NCI-H2029 treated with DMSO at 0.1 percent for 48 hours (cell line): ENCODE measurements at places on chromosomes 4 and X.

- no peak for DNase-seq
Observed at GRCh38 chr4:71768123-71768522, 15.8 kb downstream of the GC start.

DNA sequence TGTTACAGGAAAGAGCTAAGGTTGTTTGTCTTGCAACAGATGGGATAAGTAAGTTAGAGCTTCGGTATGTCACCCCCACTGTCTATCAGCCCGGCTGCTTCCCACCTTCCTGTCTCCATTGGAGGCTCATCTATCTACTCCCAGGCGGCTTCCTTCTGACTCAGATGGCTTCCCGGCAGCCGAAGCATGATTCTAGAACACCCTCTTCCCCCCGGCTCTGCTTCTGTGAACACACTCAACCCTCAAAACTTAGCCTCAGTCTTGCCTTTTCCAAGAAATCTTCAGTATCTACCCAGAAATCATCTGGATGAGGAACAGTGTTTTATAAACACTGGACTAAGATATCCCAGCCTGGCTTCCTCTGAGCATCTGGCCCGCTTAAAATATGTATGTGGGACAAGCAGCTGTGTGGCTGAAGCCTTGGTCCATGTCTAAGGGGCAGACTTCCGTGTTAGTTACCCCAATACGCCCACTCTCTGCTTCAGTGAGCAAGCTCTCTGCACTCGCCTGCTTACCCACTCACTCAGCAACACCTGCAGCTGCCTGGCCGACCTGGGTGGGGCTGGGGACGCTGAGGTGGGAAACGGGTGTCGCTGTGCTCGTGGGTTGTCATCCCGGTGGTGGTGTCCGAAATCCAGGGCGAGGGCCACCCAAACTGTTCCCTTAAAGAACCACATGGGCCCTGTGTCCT, 12.0 kb upstream of the SLC2A9 start:
- DNase-seq: no peak

GRCh38 chrX:21661316-21661715, 3.2 kb upstream of the KLHL34 start:
- DNase-seq: no peak

DNA sequence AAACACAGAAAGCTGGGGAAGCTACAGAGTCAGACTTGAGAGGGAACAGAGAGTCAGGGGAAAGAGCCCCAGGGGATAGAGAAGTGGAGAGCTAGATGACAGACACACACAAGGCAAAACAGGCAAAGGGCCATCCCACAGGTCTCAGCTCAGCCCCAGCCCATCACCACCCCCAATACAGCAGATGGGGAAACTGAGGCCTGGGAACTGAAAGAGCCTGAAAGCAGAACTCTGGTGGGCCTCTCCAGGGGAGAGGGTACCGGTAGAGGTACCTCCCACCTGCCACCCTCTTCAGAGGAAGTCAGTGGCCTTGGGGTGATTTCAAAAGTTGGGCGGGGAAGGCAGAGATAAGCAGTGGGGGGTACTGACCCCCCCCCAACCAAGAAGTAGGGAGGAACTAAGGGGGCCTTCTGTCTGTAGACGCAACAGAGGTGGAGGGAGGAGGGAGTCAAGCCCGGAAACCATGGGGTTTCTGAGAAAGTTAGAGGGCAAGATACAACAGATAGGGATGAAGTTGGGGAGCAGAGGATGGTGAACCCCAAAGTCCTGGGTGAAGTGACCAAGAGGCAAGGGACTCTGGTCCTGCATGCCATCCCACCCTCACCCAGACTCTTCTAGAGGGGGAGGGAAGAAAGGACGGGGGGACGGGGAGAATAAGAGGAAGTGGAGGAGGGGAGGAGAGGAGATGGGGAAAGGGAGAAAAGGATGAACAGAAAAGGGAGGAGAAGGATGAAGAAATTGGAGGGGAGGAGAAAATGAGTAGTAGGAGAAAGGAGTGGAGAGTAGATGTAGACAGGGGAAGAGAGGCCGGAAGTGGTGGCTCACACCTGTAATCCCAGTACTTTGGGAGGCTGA, 3.2 kb downstream of the GATA1 start:
- DNase-seq: no peak

DNA sequence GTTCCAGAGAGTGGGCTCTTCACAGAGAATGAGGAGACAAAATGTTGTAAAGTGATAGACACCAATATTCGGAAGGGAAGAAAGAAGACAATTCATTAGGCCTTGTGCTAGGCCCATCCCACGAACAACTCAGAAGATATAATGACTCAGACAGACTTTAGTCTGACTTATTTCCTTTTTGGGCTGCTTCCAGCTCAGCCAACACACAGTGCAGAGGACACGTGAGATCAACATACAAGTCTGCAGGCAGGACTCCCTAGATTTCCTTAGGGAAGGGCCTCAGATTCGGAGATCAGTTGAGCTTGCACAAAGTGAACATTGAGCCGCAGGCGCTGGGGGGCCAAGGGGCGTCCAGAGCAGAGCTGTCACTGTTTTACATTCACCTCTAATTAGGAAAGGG, 290.7 kb upstream of the TENM3 start:
- no peak for DNase-seq

- no peak for DNase-seq
Observed at GRCh38 chr4:69735119-69735518, 25.3 kb downstream of the SULT1B1 start.

- DNase-seq: no peak
Observed at GRCh38 chr4:6333301-6334202, 63.9 kb downstream of the WFS1 start.

DNA sequence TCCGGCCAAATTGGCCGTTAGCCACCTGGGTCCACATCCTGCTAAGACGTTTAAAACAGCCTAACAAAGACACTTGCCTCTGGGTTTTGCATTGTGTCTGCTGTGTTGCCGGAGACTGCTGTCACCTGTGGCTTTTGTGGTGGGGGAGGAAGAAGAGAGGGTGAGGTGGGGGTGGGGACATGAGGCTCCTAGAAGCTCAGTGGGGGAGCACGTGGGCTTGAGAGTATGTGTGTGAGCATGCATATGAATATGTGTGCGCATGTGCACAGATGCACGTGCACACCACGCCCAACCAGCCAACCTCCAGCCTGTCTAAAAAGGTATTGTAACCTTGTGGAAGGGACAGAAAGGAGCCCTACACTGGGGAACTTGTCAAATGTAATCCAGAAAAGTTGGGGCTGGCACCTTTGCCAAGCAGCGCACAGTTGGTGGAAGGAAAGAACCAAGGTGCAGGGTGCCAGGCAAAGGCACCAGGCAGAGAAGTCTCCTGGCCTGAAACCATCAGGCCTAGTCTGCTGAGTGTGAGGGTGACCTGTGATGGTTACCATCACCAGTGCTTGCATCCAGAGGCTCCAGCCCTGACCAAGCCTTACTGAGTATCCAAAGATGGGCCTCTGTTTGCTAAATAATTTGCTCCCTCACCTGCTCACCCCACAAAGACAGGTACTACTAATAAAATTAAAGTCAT, 10.1 kb upstream of the SASH3 start:
- DNase-seq: no peak

DNA sequence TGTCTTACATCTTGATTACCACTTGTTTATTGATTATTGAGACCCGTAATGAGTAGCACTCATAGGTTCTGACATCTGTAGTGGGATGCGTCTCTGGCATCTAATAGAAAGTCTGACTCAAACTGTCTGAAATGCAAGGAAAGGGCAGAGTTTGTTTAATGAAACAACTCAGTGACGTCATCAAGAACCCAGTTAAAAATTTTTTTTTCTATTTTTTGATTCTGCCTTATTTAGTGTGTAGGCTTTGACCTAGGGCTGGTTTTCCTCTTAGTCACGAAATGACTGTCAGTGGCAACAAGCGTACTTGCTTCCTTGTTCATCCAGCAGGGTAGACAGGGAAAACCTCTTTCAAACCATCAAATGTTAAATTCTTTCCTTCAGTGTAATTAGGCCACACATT, 3.1 kb upstream of the CDKL5 start:
- DNase-seq: no peak

- DNase-seq: no peak
Observed at GRCh38 chr4:148207068-148207467, 235.1 kb downstream of the NR3C2 start.

- DNase-seq: no peak
Observed at GRCh38 chr4:148375584-148375983, 66.6 kb downstream of the NR3C2 start.

DNA sequence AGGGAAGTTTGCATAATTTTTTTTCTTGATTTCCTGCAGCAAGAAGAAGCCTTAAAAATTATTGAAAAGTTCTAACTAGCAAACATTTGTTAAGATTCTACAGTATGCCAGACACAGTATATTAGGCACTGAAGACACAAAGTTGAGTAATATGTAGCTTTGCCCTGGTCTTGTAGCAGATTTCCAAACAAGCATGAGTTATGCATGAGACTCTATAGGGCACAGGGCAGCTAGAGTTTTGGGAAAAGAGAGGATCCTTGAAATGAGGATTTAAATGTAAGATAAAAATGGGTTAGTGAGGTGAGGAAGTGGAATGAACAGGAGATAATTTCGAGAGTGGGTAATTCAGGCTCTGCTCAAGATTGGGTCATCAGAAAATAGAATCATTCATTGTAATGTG, 8.6 kb upstream of the GPRIN3 start:
- DNase-seq: no peak

GRCh38 chr4:98574816-98575215, 83.6 kb downstream of the TSPAN5 start:
- DNase-seq: no peak

GRCh38 chr4:110025056-110025455, 112.4 kb downstream of the EGF start:
- no peak for DNase-seq

- no peak for DNase-seq
Observed at GRCh38 chr4:113162089-113162488, 112.6 kb downstream of the ANK2 start.

DNA sequence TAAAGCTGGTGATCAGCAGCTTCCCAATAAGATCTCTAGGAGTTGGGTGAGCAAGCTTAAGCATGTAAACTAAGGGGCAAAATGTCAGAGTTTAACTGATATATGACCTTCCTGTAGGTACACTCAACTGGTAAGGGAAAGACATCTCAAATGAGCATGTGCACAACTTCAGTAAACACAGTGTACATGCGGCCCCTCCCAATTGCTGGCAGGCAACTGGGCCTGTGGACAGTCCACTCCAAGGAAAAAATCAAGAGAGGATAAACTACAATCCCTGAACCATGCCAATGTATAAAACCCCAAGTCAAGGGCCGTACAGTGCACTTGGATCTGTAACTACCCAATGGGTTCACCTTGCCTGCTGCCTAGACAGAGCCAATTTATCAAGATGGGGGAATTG, 4.9 kb upstream of the NAA11 start:
- DNase-seq: no peak

DNA sequence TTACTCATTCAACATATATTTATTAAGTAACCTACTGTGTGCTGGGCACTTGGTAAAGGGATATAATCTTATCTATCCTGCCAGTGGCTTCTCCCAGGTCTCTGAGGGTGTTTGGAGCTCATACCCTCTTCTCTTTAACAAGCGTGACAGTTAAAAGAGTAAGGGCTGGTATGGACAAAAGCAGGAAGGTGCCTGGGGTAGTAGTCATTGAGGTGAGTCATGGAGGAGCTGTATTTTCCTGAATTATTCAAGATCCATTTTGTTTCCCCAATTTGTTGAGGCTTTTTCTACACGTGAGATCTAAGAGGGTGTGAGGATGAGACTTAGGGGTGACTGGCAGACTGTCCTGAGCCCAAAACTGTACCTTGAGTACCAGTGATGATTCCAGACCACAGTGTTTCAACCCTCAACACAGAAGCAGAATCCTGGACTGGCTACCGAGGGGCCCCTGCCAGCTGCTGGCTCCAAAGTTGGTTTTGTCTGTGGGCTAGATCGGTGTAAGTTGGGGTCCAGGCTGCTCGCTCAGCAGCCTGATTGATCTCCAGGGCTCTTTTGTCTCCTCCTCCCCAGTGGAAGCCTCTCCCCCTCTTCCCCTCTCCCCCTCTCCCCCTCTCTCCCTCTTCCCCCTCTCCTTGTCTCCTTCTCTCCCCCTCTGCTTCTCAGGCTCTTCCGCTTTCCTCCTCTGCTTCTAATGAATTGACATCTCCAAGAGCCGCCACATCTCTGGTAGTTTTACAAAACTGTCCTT, at the start of gene DRP2:
Gene DRP2 (plus strand): TSS at position 671 of the 748 bp plus-strand sequence. CDS start 11,862 bp downstream, outside the sequence.
- no peak for DNase-seq

- DNase-seq: no peak
Observed at GRCh38 chr4:47040828-47041227, 9.5 kb downstream of the GABRB1 start.

- DNase-seq: no peak
Observed at GRCh38 chrX:129980540-129981199, 1.8 kb upstream of the BCORL1 start.

- DNase-seq: no peak
Observed at GRCh38 chr4:169756971-169757574, 671 bp downstream of the HPF1 start.

- DNase-seq: no peak
Observed at GRCh38 chrX:35098419-35098818, 155.8 kb downstream of the FAM47B start.

DNA sequence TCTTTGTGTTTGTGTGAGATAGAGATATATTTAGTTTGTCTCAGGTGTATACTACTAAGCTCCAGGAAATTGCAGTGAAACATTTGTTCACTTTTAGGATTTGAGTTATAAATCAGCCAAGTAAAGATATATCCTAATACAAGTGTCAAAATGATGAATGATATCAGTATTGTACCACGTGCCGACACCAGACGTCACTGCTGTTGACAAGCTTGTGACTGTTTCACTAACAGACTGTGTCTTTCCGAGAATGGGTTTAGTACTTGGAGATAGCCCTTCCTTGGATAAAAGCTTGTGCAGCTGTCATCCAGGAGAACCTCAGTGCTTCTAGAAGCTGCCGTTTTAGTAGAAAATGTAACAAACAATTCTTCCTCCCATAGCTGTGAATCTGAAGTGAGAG, 343.3 kb downstream of the FBXO8 start:
- no peak for DNase-seq

DNA sequence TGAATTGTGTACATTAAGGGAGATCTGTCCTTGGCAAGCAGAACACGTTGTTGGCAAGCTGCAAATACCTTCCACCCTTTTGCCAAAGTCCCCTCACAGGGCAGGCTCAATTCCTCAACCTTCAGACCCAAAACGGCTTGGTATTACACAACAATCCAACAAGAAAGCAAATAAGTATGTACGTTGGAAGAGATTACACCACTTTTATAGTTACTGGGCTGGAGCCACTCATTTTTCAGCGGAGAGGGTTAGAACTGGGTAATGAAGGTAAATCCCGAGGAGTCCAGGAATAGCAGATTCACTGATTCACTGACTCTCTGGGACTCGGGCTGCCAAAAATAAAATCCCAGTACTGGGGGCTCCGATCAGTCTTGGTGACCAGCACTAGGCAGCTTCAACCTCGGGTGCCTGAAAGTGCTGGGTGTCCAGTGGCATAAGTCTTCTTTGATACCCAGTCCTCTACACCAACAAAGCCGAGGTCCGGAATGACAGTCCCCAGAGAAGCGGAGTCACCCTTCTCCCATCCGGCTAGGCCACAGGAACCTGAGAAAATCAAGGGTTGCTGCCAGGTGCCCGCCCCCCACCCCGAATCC, 587 bp downstream of the TIMM8A start:
- no peak for DNase-seq

DNA sequence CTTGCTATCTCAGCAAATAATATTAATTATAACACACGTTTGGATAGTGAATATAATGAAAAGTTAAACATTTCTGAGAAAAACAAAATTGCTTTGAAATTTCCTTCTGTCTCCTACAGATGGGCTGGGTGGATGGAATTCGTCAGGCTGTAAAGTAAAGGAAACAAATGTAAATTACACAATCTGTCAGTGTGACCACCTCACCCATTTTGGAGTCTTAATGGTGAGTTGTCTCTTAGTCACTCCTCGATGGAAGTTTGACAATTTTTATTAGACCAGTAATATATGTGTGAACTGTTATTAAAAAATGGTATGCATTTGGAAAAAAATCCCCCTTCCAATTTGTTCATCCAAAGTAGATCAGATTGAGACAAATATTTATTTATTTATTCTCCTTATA, 92.5 kb upstream of the BRS3 start:
- no peak for DNase-seq
